Activated T-cell treated with anti-CD3 and anti-CD28 coated beads for 4 hours (primary cell): ENCODE measurements at places on chromosomes 16 and 17.

DNA sequence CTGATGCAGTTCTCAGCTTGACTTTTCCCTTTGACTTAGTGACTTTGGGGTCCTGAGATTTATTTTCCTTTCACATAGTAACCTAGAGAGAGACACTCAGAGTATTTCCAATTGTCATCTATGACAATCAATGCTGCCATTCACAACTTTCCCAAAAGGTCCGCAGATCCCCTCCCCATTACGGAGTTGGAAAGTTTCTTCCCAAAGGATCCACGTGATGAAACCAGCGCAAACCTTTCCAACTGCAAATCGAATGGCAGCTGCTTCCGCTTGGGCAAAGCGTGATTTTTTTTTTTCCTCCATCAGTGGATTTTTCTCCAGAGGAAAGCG, 538 bp upstream of the FCSK start:
- no peak for DNase-seq

DNA sequence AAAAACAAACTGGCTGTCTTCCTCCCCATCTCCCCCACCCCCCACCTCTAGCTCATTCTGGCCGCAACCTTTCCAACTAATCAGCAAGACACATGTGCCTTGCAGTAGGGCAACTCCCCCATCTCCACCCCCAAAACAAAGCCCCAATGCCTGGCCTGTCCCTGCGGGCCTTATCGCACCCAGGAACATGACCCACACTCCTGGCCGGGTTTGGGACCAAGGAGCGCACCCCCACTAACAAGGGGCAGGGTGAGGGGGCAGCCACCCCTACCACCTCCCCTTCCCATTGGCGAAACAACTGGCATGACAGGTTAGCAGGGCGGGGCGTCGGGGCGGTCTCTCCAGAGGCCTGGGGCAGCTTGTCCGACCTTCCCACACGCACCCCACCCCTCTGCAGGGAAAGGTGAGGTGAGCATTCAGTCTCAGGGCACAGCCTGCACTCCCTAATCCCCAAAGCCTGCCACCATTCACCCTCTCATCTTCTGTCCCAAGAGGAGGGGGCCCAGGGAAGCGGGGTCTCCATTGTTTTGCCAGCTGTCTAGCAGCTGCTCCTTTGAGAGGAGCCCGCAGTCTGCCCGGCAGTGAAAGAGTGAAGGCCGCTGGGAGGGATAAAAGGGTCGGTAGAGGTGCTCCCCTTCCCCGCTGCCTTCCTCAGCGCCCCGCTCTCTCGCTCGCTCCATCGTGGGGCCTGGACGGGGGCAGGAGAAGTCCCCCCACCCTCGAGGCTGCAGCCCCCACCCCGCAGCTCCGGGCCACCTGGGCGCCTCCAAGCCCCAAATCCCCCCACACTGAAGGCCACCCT, 765 bp downstream of the MYO18A start:
- no peak for DNase-seq

- no peak for DNase-seq
These were observed 18.0 kb upstream of the SPATA32 start for GRCh38 chr17:45279898-45280297.

GRCh38 chr16:24538756-24539294, 541 bp upstream of the RBBP6 start:
- no peak for DNase-seq

- no peak for DNase-seq
These were observed 46.5 kb downstream of the TEX2 start for GRCh38 chr17:64216338-64217248.

GRCh38 chr17:82331345-82331939, 2.1 kb downstream of the SECTM1 start:
- DNase-seq, result no peak

- DNase-seq, result no peak
These were observed 286.5 kb downstream of the HS3ST4 start for GRCh38 chr16:25978218-25978617.

DNA sequence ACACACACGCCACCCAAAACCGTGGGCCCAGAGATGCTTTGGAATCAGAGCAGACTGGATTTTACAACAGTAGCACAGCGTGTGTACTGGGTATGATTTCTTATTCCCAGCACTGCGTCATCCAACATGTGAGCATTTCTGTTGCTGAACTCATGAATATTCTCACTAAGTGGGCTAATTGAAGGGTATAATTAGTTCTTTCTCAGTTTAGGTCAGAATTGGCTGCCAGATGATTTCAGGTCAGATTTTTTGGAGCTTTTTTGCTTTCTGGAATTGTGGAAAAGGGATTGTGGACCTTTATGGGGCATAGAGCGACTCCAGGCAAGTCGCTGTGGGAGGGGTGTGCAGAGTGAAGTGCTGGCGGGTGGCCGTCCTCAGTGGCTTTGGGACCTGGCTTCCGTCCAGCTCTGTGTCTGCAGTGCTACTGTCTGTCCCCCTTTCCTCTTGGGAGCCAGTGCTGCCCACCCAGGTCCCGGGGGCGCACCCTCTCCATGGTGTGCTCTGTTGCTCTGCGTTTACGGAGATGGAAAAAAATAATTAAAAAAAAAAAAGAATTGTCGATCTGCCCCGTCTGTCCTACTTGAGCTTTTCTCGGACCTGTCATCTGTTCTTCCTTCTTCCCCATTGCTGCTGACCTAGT, 25.0 kb downstream of the FOXK2 start:
- DNase-seq, result no peak

- DNase-seq, result no peak
These were observed 166.8 kb upstream of the TBX2 start for GRCh38 chr17:61232871-61233270.

DNA sequence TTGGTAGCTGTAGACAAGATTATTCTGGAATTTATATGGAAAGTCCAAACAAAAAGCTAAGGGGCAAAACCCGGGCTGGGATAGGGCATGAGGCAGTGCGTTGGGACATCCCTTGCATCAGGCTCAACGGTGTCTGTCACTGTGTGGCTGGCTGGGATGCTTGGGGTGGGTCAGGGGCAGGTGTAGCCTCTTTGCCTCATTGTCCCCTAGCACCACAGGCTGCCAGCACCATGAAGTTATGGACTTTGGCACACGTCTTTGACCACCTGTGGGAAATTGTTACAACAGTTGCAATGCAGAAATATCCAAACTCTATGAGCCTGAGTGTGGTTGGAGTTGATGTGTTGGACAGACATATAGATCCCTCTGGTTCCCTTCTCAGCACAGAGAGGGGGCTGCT, 32.8 kb upstream of the MARCHF10 start:
- DNase-seq, result no peak

DNA sequence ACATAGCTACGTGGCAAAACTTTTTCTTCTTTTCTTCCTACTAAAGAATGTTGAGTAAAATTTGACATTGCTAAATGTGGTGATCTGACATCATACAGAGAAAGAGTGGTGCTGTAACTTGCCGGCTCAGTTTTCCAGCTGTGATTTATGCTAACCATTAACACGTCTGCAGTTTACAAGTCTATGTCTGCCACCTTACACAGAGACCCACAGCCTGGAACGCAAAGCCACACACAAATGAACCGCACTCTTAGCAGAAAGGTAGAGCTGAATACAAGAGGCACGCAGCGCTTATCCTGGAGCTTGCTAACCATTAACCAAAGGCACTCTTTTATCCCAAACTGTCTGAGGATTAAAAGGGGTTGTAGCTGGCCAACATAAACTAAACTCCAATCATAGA, 31.9 kb downstream of the CACNG1 start:
- DNase-seq, result no peak

DNA sequence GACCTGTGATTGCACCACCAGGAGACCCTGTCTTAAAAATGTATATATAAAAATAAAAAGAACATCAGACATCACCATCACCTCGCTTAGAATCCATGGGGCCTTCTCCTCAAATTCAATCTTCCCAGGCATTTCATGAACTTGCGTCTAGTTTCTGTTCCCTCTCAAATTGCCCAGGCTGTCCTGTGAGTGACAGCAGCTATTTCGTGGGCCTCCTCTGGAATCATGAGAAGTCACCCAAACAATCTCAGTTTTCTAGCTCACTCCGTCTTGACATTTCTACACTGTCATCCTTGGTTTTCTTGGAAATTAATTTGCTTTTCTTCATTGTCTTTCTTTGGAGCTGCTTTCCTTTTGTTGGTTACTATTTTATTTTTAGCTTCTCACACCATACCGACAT, 7.3 kb downstream of the SLC52A1 start:
- no peak for DNase-seq

- DNase-seq, result no peak
These were observed 26.5 kb upstream of the CIITA start for GRCh38 chr16:10850478-10850850.

DNA sequence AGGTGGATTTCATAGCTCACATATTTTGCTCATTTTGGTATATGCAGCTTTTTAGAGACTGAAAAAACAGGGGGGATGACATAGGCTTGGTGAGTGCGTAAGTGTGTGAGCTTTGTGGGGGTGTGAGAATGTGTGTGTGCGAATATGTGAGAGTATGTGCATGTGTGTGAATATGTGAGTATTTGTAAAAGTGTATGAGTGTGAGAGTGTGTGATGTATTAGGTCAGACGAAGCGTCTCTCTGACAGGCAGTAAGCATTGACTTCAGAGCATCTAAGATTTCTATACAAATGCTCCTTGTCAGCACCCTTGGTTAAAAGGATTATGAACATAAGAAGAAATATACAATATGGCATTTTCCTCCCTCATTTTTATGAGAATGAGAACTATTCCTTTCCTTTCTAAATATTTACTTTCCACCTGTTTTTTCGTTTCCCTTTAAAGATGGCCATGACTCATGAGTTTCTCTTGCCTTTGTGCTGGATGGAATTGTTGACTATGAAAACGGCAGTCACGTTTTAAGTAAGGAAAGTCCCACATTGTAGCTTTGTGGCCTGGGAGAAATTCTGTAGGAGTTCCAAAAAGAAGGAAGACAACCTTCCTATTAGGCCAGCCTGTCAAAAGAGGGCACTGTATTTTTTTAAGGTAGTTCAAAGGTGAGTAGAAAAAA, 276.4 kb downstream of the FOXL1 start:
- DNase-seq, result no peak

DNA sequence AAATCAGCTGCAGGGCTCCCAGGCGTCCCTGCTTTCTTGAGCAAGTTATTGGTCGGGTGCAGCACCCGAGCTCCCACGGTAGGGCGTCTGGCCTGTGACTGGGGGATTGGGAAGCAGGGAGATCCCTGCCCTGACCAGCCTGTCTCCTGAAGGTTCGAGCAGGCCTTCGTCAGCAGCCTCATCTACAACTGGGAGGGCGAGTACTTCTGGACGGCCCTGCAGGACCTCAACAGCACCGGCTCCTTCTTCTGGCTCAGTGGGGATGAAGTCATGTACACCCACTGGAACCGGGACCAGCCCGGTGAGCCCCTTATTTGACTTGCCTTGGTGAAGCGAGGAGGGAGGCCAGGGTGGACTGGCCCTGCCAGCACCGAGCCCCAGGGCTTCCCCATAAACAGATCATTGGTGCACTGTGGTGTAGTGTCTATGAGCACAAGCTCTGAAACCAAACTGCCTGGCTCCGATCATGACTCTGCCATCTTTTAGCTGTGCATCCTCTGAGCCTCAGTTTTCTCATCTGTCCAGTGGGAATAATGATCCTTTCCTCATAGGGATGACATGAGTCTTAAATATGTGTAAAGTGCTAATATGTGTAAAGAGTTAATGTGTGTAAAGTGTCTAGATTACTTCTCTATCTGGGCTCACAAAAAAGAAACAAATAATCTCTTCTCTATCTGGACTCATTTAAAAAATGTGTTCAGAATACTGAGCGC, 48.9 kb downstream of the MRC2 start:
- no peak for DNase-seq

- DNase-seq, result no peak
These were observed 6.1 kb downstream of the ABR start for GRCh38 chr17:1173432-1174262.

DNA sequence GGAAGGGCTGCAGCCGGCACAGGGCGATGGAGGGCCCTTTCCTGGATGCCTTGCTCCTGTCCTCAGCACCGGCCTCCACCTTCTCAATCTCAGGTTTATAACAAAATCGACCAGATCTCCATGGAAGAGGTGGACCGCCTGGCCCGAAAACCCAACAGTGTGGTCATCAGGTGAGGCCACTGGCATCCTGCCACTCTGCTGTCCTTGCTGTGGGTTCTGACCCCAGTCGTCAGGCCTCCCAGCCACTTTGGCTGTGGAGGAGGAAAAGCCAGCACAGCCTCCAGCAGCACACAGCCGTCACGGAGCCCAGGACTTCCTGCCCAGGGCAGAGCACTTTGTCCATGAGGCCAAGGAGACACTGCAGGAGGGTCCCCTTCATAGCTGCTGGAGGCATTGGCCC, 6.7 kb upstream of the MYO15A start:
- no peak for DNase-seq

- no peak for DNase-seq
These were observed 135.5 kb downstream of the MGAT5B start for GRCh38 chr17:77003699-77004098.

GRCh38 chr17:43952351-43952723, 1.4 kb downstream of the PYY start:
- no peak for DNase-seq

DNA sequence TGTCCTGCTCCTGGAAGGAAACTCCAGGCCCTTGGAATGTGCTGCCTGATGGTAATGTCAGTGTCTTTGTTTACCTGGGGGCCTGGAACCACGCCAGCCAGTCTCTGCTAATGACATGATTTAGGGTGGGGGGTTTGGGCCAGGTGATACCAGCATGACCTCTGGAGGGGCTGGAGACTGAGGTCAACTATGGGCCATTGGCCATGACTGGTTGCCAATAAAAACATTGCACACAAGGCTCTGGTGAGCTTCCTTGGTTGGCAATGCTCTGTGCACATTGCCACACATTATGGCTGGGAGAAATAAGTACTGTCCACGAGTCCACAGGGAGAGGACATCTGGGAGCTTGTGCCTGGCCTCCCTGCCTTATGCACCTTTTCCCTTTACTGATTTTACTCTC, 52.5 kb downstream of the LITAF start:
- no peak for DNase-seq
